ENCODE measurements at places on chromosomes 1 and 21. TPM values are rescaled to one million over a fixed set of nuclear protein-coding genes. Genes with fewer than 3 reads are reported as not detected.

DNA sequence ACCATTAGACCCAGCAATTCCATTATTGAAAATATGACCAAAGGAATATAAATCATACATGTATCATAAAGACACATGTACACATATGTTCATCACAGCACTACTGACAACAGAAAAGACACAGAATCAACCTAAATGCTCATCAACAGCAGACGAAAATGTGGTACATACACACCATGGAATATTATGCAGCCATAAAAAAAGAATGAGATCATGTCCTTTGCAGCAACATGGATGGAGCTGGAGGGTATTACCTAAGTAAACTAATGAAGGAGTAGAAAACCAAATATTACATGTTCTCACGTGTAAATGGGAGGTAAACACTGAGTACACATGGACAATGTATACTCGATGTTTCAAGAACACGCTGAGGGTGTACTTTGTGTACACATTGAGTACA, 15.9 kb downstream of the AKT3 start:
- no peak overlapping the region for H3K4me3 ChIP-seq
- no peak for DNase-seq
- no peaks in the 10 kb centered on the region for H3K4me1 ChIP-seq
- H3K27me3 ChIP-seq: no peaks in the 10 kb centered on the region

- H3K4me3 ChIP-seq: no peak overlapping the region
- no peak for DNase-seq
- no peaks in the 10 kb centered on the region for H3K4me1 ChIP-seq
- H3K27me3 ChIP-seq: no peaks in the 10 kb centered on the region
- H3K27ac ChIP-seq: no peak overlapping the region
Measured at GRCh38 chr1:11350265-11350664, 77.3 kb downstream of the UBIAD1 start.

- H3K4me3 ChIP-seq: no peak overlapping the region
- no peak overlapping the region for H3K27ac ChIP-seq
- no peak for DNase-seq
- no peaks in the 10 kb centered on the region for H3K4me1 ChIP-seq
Measured at GRCh38 chr1:239993366-239993765, 98.3 kb upstream of the FMN2 start.

DNA sequence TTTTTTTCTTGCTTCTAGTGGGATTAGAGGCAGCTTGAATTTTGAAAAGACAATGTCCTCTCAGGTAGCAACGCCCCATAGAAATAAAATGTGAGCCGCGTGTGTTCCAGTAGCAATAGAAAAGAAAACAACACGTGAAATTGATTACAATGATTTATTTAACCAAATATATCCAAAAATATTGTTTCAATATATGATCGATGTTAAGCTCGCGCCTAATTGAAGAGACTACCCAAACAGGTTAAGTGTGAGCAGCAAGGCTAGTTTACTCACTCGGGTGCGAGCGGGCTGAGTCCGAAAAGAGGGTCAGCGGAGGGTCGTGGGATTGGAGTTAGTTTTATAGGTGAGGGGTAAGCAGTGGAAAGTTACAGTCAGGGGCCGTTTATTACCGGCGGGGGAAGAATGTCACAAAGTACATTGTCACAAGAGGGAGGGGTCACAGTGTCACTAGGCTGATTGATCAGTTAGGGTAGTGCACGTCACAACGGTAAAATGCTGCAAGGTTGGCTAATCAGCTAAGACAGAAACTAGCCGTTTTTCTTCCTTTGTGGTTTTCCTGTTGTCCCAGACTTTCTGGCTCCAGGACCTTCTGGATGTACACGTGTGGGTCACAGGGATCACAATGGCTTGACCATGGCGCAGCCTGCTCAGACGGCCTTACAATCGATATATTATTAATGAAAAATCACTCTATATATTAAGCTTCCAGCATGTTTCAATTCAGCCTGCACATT, 697 bp upstream of the ZNF670 start:
- H3K27me3 ChIP-seq: no peaks in the 10 kb centered on the region
- H3K27ac ChIP-seq: no peak overlapping the region
- H3K4me3 ChIP-seq: peak overlapping the region; percentile 22
- H3K4me1 ChIP-seq: peaks cover 2% of the 10 kb centered on the region
- DNase-seq: no peak

Gene ERG
- 3.0 TPM for total RNA-seq

DNA sequence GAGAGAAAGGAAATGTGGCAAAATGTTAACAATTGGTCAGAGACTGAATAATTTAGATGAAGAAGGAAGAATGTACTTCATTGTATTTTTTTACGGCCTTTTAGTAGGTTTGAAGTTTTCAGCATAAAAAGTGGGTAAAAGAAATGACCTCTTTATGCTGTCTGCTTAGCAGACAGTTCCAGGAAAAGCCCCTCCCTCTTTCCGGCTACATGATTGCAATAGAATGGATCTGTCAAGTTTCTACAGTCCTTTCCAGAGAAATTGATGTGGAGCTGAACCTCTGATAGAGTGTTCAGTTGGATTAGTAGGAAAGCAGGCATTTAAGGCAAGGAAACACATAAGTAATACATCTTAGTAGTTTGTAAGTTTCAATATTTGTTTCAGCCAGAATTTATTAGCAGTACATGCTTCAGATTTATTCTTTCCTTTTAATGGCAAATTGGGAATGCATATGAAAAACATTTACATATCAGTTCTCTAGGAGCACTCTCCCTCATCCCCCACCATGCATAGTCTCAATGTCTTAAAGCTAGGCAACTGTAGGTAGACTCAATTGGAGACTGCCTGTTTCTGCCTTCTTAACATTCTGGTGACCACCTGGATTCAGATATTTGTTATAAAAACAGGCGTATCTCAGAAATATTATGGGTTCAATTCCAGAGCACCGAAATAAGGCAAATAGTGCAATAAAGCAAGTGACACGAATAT, 36.4 kb downstream of the HS2ST1 start:
- no peaks in the 10 kb centered on the region for H3K4me1 ChIP-seq
- no peaks in the 10 kb centered on the region for H3K27me3 ChIP-seq
- DNase-seq: no peak
- no peak overlapping the region for H3K27ac ChIP-seq
- H3K4me3 ChIP-seq: no peak overlapping the region
- H3K36me3 ChIP-seq: no peaks in the 10 kb centered on the region

DNA sequence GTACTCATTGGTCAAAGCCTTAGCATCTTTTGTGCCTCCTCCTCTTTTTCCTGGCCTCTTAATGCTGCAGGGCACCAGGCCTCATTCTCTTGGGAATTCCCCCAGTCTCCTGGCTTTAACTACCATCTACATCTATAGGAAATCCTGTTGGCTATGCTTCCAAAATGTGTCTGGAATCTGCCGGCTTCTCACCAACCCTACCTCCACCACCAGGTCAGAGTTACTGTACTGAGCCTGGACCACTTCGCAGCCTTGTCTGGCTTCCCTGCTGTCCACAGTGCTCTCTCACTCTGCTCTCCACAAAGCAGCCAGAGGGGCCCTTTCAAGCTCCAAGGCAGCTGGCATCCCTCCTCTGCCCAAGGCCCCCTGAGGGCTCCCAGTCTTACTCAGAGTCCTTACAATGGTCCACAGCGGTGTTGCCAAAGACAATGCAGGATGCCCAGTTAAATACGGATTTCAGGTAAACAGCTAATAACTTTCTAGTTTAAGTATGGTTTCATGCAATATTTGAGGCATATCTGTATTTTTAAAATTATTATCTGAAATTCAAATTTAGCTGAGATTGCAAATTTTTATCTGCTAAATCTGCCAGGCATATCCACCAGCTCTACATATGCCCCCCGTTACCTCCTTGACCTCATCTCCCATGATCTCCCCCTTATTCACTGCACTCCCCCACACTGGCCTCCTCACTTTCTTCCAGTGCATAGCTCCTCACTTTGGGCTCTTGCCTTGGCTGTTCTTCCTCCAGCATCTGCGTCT, 34.5 kb upstream of the FAM163A start:
- no peak overlapping the region for H3K27ac ChIP-seq
- H3K36me3 ChIP-seq: no peaks in the 10 kb centered on the region
- DNase-seq: no peak
- H3K4me1 ChIP-seq: no peaks in the 10 kb centered on the region

Gene S100A2
- total RNA-seq: 2.0 TPM

DNA sequence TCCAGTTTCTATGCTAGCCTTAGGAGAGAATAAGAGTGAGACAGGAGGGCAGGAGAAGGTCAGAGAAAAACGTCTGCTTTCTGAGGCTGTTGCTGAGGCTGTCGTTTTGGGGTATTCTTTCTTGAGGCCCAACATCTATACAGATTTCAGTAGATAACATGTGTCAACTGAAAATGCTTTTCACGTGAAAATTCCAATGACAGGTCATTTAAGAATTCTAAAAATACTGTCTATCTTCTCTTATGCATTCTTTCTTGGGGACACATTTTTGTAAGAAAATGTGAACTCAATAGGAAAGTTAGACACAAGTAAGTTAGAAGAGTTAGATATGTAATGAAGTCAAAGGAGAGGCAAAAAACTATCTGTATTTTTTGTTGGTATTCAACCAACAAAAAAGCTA, 150.8 kb downstream of the TGFB2 start:
- DNase-seq: no peak
- no peak overlapping the region for H3K4me3 ChIP-seq
- H3K27ac ChIP-seq: no peak overlapping the region
- H3K4me1 ChIP-seq: peaks cover 2% of the 10 kb centered on the region

DNA sequence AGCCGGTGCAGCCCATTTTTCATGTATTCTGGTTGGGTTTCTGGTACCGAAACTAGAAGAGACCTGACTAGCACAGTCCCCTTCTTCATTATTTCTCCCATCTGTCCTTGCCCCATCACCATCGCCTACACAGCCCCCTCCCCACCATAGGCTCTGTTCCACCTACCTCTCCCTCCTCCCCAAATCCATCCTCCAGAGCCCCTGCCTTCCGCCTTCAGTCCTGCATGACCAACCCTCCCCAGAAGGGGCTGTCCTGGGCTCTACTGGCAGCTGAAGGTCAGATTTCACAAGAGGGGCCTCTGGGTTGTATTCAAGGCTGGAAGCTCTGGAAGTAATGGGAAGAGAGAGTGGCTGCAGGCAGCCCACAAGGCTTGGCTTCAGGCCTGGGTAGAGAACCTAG, 55.2 kb downstream of the SDC3 start:
- H3K27ac ChIP-seq: no peak overlapping the region
- H3K36me3 ChIP-seq: no peaks in the 10 kb centered on the region
- H3K27me3 ChIP-seq: no peaks in the 10 kb centered on the region
- no peak overlapping the region for H3K4me3 ChIP-seq
- no peak for DNase-seq

Gene S100A1
- total RNA-seq: not detected

DNA sequence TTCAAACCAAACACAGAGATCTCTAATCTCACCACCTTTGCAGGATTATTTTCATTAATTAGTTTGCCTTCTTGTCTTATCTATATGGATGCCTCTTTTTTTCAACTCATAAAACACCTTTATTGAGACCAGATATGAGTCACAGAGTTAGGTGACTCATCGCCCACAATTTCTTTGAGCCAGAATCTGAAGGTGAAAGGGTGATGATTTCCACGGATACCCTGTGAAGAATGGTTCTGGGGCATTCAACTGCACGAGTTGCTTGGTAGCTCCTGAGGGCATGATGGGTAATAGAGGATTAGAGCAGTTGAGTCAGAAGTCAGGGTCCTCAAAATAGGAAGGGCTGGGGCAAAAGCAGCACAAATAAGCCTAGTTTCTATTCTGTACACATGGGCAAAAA, 128.2 kb downstream of the TBX19 start:
- DNase-seq: no peak
- H3K27ac ChIP-seq: no peak overlapping the region
- H3K4me1 ChIP-seq: no peaks in the 10 kb centered on the region
- H3K36me3 ChIP-seq: no peaks in the 10 kb centered on the region
- H3K27me3 ChIP-seq: no peaks in the 10 kb centered on the region
- no peak overlapping the region for H3K4me3 ChIP-seq

DNA sequence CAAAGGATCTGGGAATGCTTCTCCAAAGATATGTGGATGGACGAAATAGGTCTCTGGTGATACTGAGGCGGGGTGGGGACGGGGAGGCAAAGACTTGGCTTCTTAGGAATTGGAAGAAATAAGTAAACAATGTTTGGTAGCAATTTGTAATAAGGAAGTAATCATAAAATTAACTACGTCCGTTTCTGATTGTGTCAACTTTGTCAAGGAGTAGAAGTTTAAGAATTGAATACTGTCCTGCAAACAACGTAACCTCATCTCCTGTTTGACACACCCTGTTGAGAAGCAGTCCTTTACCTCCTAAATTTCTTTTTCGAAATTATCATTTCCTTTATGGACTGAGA, 471 bp downstream of the POLR3C start:
- H3K4me3 ChIP-seq: peak overlapping the region; percentile 75
- peak overlapping the region; percentile 91 for H3K27ac ChIP-seq
- peaks cover 17% of the 10 kb centered on the region for H3K36me3 ChIP-seq
- no peak for DNase-seq
- H3K4me1 ChIP-seq: 0 out of 2 replicates have a peak, but pooled peaks cover 4% of the 10 kb centered on the region

- peaks cover 3% of the 10 kb centered on the region for H3K4me1 ChIP-seq
- peaks cover 20% of the 10 kb centered on the region for H3K27me3 ChIP-seq
- H3K27ac ChIP-seq: no peak overlapping the region
- H3K4me3 ChIP-seq: no peak overlapping the region
- DNase-seq: no peak
Measured at GRCh38 chr1:85042413-85042812, 5.9 kb downstream of the MCOLN3 start.

Gene CITED4
- 16.0 TPM for total RNA-seq

Gene LRRC39
- total RNA-seq: 0.39 TPM

Gene TCEANC2
- 8.2 TPM for total RNA-seq

GRCh38 chr21:28696844-28697410, 295.8 kb downstream of the LTN1 start:
- H3K27ac ChIP-seq: no peak overlapping the region
- no peaks in the 10 kb centered on the region for H3K27me3 ChIP-seq
- DNase-seq: no peak
- H3K36me3 ChIP-seq: no peaks in the 10 kb centered on the region
- H3K4me1 ChIP-seq: no peaks in the 10 kb centered on the region

Gene FASLG
- not detected for total RNA-seq

GRCh38 chr1:183685112-183685713, 32.1 kb upstream of the APOBEC4 start:
- H3K27ac ChIP-seq: no peak overlapping the region
- H3K4me3 ChIP-seq: no peak overlapping the region
- peaks cover 2% of the 10 kb centered on the region for H3K4me1 ChIP-seq
- DNase-seq: no peak

- H3K27me3 ChIP-seq: no peaks in the 10 kb centered on the region
- no peak overlapping the region for H3K27ac ChIP-seq
- no peak overlapping the region for H3K4me3 ChIP-seq
- no peaks in the 10 kb centered on the region for H3K36me3 ChIP-seq
Measured at GRCh38 chr1:227939791-227940771, 7.7 kb downstream of the WNT9A start.
